Smooth muscle cell of the coronary artery (primary cell): ENCODE measurements at places on chromosomes 5 and 9. TPM values are rescaled to one million over a fixed set of nuclear protein-coding genes. Genes with fewer than 3 reads are reported as not detected.

Gene IL4
- not detected in 2 replicates for total RNA-seq

Gene RFESD
- 1.8 and 2.3 TPM in 2 replicates for total RNA-seq

Gene OR1J2
- total RNA-seq = 0.30 and 1.2 TPM in 2 replicates

Gene COL15A1
- total RNA-seq = 18.2 and 130 TPM in 2 replicates

Gene PCDHAC1
- total RNA-seq = under 0.01 and 0.35 TPM in 2 replicates

Gene MCTP1
- total RNA-seq = 0.23 and 6.4 TPM in 2 replicates

Gene IFNB1
- not detected in 2 replicates for total RNA-seq
